Fibroblast of skin of scalp (primary cell): ENCODE measurements at places on chromosomes 6 and 20.
A peak's percentile ranks its signal among the peaks of the same experiment; 100 is the strongest.

- no peak for DNase-seq
Measured at GRCh38 chr20:32560989-32561830, 23.9 kb downstream of the NOL4L start.

- DNase-seq, result no peak
Measured at GRCh38 chr20:16535277-16535676, 38.0 kb downstream of the KIF16B start.

GRCh38 chr20:258963-259362 lies 1.4 kb downstream of the DEFB132 start:
- peak; percentile 21 for DNase-seq

- no peak for DNase-seq
Measured at GRCh38 chr6:24052590-24052961, 73.4 kb upstream of the NRSN1 start.

DNA sequence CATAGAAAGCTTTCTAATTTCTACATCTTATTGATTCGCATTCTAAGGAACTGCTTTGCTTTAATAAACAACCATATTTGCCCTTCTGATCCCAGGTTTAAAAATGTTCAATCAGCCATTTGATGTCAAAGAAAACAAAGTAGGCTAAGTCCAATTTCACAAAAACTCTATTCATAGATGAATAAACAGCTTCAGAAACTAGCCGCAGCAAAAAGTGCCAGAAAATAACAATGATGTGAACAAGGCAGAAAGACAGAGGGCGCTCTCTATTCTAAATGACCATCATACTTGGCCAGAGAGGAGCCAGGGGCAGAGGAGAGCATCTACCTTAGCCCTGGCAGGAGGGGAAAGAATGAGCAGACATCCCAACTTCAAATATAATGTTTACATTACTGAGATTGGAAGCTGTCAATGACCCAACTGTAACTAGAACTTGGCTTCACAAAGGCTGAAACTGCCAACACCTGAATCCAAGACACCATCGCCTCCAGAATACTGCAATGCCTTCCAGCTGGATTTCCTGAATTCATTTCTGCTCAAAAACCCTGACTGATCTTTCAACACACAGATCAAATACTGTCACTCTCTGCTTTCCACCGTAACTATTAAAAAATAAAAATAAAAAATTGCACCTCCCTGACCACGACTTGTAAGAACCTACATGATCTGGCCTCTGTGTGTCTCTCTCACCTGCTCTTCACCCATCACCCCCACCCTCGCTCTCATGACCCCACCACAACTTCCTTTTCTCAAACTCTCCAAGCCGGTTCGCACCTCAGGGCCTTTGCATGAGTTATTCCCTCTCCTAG lies 9.5 kb downstream of the CNKSR3 start:
- no peak for DNase-seq

DNA sequence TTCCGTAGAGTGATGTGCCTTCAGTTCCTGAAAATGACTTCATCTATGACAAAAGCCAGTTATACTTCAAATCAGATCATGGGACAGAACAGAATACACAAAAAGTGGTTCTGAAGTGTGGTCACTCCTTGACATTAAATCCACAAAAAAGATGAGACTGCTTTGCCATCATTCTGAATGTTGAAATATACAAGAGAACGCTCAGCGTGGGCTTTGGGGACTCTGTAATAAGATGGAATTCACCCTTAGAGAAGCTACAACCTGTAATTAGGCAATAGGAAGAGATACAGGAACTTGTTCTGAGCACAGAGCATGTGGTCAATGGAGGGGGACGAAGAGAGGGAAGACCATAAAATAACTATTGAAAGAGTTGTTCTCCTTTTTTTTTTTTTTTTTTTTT lies 184.3 kb downstream of the CARMIL1 start:
- DNase-seq, result no peak

DNA sequence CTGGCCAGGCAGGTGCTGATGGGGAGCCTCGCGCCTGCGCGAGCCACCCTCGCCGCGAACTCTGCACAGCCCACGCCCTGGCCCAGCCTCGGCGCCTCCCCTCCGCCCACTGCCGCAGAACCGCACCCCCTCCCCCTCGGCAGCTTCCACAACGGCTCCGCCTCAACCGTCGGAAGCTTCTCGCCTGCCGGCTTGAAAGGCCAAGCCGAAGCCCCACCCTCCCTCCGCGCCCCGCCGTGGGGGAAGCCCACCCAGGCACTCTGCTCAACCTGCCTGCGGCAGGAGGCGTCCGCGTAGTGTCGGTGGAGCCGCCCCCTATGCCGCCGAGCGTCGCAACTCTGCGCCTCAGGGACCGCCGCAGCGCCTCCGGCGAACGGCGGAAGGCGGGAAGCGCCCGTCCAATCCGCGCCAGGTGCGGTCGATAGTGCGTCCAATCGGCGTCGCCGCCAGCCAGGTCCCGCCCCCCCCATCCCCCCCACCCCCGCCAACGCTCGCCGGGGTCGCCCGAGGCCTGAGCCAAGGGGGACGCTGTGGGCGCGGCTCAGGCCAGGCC lies at the start of gene SYCP2:
Gene SYCP2, minus strand, starts transcription at position 342 of the 553 bp plus-strand sequence. CDS start 11,224 bp downstream, outside the sequence.
- DNase-seq, result peak; percentile 66

DNA sequence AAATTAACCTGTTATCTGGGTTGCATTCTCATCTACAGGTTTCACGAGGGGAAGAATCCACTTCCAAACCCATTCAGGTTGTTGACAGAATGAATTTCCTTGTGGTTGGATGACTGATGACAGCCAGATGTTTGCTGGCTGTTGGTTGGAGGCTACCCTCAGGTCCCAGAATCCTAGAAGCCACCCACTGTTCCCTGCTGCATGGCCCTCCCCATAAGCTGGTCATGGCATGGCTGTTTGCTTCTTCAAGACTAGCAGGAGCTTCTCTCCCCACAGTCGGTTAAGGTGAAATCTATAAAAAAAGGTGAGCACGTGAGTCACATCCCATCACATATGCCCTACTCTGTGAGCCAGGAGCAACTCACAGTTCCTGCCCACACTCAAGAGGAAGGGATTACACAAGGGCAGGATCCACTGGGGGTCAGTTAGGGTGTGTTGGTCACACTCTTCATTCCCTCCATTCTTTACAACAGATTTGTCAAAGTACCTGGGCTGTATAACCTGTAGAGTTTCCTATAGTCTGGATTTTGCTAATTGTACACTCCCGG lies 19.5 kb upstream of the RPS10 start:
- DNase-seq, result no peak

GRCh38 chr6:109720311-109720710 lies 29.2 kb downstream of the FIG4 start:
- peak; percentile 61 for DNase-seq
